ENCODE measurements at places on chromosomes 1 and 21.

DNA sequence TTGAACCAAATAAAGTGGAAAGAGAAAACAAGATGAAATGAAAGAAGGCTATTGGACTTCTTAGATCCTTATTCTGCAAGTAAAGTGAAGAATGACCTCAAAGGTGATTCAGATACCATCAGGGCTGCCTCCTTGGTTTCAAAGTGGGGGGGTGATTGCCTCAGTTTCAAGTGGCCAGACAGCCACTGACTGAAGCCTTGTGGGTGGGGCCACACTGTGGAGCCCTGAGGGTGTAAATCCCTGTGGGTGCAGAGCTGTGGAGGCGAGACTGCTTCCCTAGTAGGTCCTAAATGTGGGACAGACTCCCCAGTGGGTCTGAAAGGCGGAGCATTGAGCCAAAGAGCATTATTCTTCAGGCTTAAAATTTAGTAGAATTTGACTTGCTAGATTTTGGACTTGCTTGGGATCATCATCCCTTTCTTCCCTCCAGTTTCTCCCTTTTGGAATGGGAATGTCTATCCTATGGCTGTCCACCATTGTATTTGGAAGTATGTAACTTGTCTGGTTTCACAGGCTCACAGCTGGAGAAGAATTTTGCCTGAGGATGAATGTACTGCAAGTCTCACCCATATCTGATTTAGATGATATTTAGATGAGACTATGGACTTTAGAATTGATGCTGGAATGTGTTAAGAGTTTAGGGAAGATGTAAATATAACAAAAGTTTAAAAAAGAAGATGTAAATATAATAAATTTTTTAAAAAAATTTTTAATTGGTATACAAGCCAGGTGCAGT is 71.6 kb upstream of the SOX13 start:
- DNase-seq, result no peak

GRCh38 chr1:219732814-219733491 is 120.0 kb upstream of the ZC3H11B start:
- no peak for DNase-seq

DNA sequence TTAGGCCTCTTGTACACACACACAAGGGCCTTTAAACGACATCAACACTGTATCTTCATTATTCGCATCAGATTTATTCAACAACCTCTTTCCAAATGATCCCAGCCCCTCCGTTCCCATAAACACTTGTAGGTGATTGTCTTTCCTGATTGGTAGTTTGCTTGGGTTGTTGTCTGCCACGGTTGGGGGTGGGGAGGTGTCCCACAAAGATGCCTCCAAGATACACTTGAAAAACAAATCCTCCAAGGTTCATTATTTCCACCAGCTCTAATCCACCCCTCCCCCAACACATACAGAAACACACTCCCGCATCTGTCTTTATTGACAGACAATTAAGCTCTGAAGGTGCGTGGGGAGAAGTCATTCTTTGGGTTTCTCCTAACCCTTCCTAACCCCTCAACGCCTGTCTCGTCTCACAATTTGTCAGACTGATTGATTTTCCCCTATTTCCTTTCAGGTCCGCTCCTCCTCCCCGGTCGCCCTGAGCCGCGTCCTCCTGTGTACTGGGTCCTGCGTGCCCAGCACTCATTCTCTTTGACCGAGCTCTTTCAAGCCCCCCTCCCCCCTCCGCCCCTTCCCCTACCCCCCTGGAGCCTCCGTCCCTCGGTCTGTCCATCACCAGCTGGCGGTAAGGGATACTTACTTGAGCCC is 1.4 kb downstream of the WDR26 start:
- DNase-seq, result no peak

- no peak for DNase-seq
Observed at GRCh38 chr1:35115459-35116383, 36.5 kb downstream of the ZMYM1 start.

DNA sequence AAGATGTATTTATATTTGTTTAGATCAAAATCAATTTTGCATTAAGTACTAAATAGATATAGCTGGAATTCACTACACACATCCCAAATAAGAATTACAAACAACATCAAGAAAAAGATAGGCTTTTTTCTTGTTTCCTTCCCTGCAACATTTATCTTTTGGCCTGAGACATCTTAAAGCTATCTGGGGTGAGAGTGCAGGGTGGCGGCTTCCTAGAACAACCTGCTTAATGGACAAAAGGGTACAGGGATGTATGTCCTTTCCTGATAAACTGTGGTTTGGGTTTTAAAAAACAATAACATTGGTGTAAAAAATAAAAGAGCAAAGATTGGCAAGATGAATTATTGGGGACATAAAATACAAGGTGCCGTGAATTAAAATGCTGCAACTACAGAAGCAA is 54.4 kb downstream of the EPRS1 start:
- DNase-seq, result no peak

DNA sequence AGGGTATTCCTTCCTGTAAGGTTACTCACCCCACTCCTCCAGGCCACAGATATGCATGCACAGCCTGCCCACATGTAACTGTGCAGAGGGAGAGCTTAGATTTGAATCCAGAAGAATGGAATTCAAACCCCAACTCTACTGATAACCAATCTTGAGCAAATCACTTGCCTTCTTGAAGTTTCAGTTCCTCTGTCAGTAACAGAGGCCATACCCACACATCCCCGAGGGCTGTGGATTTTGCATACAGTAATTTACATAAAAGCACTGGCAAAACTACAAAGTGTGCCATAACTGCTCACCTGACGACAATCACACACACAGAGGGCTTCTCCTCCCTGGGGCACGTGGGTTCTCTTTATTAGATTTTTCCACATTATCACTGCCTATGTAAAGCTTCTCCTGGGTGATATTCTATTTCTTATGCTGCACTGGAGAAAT is 18.6 kb downstream of the CD247 start:
- no peak for DNase-seq

GRCh38 chr1:8985915-8986813 is 40.1 kb downstream of the SLC2A7 start:
- peak; percentile 94 for DNase-seq

- no peak for DNase-seq
Observed at GRCh38 chr1:203777596-203777995, 12.6 kb downstream of the LAX1 start.

GRCh38 chr1:53026254-53026653 is 35.8 kb upstream of the PODN start:
- DNase-seq, result no peak

- no peak for DNase-seq
Observed at GRCh38 chr1:225427235-225428067, at the start of gene LBR. TSS of gene LBR (minus strand) at chr1:225428038. CDS start at chr1:225424075, 3,963 bp downstream.

DNA sequence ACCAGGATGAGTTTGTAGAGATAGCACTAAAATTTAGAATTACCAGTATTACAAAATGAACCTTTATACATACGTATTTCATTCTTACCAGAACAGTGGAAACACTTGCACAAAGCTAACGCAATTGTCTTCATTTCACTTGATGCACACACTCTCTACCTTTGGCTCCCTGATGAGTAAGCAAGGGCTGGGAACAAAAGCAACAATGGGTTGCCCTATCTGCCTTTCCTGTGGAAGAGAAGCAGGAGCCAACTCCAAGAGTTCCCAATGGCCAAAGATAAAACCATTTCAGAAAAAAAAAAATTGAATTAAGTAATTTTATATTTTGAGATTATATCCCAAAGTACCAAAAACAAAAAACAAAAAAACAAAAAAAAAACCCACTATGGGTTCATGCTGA is 344.1 kb upstream of the GREM2 start:
- no peak for DNase-seq

- peak; percentile 92 for DNase-seq
Observed at GRCh38 chr1:172322219-172323061, 98.0 kb upstream of the C1orf105 start.

DNA sequence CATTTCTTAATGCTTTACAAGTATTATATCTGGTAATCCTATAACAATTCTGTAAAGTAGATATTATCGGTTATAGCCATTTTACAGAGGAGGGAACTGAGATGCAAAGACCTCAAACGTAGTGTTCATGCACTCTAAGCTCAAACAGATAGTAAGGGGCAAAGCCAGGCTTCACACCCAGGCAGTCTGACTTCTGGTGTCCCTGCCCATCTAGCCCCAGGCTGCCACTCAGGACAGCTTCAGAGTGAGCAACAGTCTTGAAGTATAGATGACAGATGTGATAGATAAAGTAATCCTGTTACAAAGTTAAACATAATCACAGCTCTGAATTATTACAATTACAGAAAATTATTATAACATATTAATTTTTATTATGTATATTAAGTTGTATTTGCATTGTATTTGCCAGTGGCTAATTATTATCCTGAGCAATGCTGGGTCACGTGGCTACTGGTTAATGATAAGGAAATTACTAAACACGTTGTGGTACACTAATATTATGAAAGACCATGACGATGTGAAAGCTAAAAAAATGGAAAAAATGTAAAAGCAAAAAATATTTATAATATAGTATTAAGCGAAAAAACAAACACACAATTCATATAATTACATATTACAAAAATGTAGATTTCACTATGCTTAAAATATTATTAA is 6.1 kb upstream of the TRAF3IP3 start:
- no peak for DNase-seq

DNA sequence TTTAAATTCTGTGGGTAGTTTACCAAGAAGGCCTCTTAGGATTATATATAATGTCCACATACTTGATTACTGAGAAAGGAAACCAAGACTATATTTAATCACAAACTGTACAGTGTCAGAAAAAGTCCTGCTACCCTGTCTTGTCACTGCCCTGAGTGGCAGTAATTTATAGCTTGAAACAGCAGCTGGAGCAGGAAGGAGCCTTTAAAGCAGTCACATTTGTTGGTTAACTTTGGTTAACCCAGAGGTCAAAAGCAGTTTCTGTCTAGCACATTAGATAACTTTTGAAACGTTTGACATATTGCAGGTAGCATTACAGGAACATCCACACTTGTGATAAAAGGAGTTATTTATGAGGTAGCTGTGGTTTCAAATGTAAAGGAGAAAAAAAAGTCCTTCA is 161.7 kb downstream of the ROR1 start:
- no peak for DNase-seq

GRCh38 chr1:65265651-65266351 is 43.5 kb upstream of the DNAJC6 start:
- no peak for DNase-seq

GRCh38 chr1:202858331-202858730 is 30.6 kb downstream of the RABIF start:
- peak; percentile 15 for DNase-seq

GRCh38 chr1:27868932-27869718 is 3.2 kb upstream of the THEMIS2 start:
- no peak for DNase-seq

- no peak for DNase-seq
Observed at GRCh38 chr21:43187715-43188114, 18.9 kb downstream of the CRYAA start.

GRCh38 chr1:232430467-232430866 is 199.5 kb downstream of the SIPA1L2 start:
- DNase-seq, result no peak

DNA sequence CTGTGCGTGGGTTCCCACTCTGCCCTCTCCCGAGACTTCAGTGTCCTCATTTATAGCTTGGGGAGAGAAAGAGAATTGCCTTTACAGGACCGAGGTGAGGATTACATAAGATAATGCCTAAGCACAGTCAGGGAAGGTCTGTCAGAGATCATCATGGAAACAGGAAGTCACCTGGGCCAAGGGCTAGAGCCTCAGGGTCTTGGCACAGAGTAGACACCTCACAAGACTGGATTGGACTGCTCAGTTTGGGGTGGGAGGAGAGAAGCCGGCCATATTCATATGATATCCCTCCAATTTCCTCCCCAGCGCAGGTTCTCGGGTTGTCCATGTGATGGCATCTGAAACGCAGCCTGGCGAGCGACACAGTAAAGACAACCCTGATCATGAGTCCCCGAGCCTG is 3.8 kb downstream of the CNR2 start:
- no peak for DNase-seq

- no peak for DNase-seq
Observed at GRCh38 chr21:45519182-45519581, 23.1 kb downstream of the SLC19A1 start.

- no peak for DNase-seq
Observed at GRCh38 chr1:230823426-230823825, 44.9 kb downstream of the C1orf198 start.

DNA sequence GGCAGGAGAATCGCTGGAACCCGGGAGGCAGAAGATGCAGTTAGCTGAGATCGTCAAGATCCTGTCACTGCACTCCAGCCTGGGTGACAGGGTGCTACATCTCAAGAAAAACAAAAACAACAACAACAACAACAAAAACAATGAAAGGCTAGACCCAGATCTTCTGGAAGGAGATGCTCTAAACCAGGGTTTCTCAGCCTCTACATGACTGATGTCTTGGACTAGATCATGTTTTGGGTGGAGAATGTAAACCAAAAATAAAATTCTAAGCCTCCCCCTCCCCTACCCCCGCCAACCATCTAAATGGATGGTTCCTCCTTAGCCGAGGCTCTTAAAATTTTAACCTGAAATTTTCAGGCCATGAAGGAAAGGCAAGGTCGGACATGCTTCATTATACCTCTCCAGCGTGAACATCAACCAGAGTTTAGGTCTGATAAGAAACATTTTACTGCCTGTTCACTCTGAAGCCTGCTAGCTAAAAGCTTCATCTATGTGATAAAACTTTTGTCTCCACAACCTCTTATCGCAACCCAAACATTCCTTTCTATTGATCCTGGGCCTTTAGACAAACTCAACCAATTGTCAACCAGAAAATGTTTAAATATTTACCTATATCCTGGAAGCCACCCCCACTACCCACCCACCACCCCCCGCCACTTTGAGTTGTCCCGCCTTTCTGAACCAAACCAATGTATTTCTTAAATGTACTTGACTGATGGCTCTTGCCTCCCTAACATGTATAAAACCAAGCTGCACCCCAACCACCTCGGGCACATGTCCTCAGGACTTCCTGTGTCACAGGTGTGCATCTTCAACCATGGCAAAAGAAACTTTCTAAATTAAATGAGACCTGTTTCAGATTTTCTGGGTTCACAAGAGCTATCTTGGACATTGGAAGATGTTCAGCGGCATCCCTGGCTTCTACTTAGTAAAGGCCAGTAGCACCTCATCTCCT is 1.9 kb upstream of the CAPN2 start:
- DNase-seq, result no peak

DNA sequence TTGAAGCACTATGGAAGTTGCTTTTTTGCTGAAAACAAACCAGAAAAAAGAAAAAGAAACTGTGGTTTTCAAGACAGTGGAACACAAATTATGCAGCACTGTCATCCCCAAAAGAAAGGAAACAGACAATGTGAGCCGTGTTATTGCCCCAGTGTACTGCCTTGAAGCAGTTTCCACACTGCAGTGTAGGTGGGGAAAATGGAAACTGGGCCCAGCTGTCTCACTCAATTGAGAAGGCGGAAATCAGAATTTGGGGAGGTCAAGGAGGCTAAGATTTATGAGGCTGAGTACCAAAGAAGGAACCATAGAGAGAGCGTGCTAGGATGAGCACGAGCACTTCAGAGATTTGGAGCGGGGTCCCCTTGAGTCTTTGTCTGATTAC is 55.5 kb downstream of the MPZL1 start:
- DNase-seq, result no peak

GRCh38 chr1:181038399-181038873 is 4.7 kb downstream of the MR1 start:
- no peak for DNase-seq

GRCh38 chr1:219582865-219583264 is 30.0 kb downstream of the ZC3H11B start:
- no peak for DNase-seq
